ENCODE measurements at places on chromosomes 5 and 9.

DNA sequence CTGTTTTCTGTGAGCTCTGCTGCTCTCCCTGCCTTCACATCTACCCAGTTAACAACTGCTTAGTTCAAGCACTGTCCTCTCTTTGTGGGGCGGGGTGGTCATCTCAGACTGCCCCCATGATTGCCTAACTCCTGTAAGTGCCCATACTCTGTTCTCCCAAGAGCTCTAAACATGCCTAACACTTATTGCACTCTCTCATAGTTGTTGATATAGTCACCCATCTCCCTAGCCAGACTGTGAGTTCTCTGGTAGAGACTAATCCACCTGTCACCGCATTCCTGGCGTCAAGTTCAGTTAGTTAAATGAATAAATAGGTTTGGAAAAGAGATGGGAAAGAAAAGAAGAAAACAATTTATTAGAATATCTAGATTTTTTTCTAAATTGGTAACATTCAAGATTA, 18.3 kb upstream of the MUSK start:
- DNase-seq: no peak

DNA sequence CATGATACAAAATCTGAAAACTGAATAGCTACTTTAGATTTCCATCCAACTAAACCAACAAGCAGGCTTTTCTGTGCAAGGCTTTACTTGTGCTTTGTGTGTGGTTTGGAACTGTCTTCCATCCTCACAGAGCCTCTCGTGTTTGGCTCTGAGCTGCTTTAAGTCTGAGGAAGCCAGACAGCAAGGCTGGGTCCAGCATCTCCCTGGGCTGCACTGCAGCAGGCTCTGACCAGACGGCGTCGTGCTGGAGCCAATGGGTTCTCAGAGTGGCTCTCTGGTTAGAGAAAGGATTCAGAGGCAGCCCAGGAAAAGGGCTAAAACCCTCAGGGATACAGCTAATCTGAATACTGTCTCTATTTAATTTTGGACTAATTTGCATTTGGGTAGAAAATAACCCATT, 207.9 kb upstream of the EFNA5 start:
- no peak for DNase-seq

- DNase-seq: peak; percentile 39
These were observed 49.0 kb downstream of the NPR3 start for GRCh38 chr5:32760091-32760509.

DNA sequence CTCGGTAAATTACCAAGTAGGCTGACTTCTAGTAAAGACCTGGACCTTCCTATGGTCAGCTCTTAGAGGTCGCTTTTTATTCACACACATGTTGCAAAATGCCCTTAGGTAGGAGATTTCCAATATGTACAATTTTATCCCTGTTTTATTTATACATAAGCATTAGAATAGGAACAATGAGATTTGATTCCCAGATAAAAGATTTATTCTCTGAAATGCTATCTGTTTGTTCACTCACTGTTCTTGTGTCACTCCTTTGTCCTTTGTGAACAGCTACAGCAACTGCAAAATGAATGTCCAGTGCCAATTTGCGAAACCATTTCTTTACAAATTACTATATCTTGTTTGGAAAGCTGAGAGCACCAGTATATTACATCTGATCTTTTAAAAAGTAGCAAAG, 991.5 kb upstream of the TYRP1 start:
- no peak for DNase-seq

DNA sequence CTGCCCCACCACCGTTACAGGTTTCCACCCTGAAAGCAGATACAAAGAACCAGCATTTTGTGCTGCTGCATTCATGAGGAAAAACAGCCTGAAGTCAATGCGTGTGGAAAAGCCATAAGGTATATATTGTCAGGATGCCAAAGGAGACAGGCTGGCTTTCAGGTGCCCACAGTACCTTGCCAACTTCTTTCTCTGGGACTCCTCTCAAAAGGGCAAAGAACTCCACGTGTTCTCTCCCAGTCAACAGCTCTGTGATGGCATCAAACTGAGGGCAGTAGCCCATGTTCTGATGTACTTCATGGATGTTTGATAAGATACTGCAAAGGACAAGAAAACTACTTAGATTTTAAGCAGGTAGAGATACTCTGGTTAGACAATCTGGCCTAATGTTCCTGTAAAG, 24.3 kb downstream of the NIPSNAP3B start:
- no peak for DNase-seq

DNA sequence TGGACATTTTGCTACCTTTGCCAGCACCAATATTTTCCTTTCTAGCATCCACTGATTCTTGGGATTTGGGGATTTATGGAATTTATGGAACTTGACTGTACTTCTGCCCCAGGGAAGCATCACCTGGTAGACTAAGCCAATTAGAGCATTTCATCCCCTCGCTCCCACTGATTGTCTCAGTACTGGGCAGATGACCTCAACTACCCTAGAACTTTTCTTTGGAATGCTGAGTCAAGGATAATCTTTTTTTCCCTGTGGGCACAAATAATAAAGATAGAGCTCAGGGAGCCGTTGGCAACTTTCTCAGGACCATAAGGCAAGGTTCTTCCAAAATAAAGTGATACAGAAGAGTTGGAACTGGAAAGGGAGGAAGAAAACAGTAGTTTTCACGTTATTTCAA, 438.4 kb downstream of the PLK2 start:
- DNase-seq: no peak

DNA sequence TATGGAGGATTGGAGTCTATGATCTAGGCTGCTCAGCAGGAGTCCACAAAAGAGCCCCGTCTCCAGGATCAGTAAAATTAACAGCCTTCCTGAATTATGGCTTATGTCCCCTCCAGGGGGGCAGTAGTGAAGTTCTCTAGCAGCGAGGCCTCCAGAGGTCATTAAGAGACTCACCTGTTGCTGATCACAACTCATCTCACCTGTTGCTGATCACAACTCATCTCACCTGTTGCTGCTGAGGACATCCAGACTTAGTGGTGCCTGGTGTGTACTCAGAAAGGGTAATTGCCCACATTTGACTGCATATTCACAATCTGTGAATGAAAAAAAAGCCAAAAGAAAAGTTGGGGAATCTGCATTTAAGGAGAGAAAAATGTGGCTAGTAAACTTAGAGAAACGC, 129.5 kb downstream of the SMARCA2 start:
- no peak for DNase-seq

DNA sequence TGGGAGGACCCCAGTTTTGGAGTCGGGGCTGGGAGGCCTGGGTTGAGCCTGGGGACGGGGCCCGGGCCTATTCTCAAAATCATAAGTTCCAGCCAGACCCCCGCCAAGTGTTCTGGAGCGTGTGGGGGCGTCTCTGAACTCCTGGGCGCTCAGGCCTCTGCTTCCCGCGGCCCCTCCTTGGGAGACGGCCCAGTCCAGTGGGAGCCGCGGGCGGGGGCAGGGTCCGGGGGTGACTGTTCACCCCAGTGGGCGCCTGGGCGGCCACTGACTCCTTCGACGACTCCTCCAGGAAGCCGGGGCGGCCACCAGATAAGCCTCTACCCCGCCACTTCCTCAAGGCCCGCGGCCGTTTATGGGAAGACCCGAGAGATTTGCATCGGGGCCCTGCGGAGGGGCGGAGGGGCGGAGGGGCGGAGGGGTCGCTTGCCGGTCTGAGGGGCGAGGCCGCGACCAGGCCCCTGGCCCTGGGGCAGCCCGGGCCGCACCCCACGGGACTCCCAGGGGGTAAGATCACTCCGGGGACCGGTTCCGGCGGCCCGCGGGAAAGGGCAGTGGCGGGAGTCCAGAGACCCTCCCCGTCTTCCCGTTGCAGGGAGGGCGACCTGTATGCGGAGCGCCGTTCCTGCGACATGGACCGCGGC, 655 bp downstream of the TOR4A start:
- DNase-seq: no peak

- DNase-seq: no peak
These were observed 15.3 kb upstream of the ANKRD33B start for GRCh38 chr5:10548418-10549122.

- DNase-seq: no peak
These were observed 35.0 kb downstream of the CTNND2 start for GRCh38 chr5:11869203-11869602.

DNA sequence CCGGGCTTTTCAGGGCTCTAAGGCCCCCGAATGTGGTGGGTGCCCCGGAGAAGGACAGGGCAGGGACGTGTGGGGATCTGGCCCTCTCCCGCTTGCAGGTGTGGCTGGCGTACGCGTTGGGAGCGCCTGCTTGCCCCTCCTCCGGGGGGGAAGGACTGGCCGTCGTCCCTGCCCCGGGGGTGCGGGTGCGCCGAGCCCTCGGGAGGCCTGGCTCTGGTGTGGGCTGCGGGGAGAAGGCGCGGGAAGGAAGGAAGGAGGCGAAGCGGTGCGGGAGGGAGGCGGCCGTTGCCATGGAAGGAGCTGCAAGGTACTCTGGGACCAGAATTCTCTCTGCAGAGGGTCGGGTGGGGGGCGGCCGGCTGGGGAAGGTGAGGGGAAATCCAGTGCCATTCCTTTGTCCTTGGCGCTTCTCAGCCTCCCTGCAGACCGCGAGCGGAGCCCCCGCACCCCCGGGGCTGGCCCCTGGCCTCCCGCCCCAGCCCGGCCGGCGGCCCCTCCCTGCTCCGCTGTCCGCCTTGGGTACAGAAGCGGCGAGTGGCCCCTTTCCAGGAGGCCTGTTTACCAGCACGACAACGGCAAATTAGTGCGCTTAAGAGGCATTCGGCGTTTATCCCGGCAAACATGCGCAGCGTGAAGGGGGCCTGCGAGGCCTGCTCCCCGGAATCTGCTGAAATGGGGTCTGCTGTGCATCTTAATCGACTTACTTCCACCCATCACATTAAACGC, 67.1 kb upstream of the UNC5A start:
- DNase-seq: no peak

DNA sequence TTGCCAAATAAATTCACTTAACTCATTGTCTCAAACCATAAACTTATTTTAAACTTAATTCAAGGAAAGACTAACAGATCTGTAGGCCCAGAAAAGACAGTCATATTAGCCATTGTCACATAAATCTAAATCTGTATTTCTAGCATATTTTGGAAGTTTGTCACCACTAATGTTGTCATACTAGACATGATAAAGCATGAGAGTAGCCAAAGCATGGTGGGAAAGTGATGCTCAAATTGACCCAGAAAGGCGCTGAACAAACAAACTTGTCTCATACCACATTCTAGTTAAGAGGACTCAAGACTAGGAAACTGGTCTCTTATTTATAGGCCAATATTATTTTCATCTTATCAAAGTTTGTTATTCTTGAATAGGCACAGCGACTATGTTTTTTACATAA, 99.4 kb downstream of the VCAN start:
- no peak for DNase-seq

GRCh38 chr5:44603496-44604272, 205.1 kb upstream of the MRPS30 start:
- DNase-seq: no peak

- DNase-seq: no peak
These were observed 260.0 kb upstream of the ST8SIA4 start for GRCh38 chr5:101163088-101163487.

DNA sequence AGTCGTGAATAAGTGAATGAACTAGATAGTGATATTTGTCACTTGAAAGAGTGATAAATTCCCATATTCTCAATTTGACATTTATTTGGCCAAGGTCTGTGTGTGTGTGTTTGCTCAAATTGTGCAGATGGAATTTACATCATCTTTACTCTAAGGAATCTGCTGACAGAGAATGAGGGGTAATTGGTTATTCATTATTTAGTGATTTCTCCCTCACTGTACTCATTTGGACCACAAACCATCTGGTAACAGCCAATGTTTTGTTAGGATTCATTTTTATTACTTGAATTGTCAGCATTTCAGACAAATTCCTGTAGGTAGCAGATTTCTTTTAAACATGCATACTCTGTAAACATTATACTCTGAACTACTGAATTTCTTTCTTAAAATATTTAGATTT, 15.6 kb downstream of the VCAN start:
- no peak for DNase-seq

- DNase-seq: no peak
These were observed 27.7 kb upstream of the GFPT2 start for GRCh38 chr5:180380856-180381255.

DNA sequence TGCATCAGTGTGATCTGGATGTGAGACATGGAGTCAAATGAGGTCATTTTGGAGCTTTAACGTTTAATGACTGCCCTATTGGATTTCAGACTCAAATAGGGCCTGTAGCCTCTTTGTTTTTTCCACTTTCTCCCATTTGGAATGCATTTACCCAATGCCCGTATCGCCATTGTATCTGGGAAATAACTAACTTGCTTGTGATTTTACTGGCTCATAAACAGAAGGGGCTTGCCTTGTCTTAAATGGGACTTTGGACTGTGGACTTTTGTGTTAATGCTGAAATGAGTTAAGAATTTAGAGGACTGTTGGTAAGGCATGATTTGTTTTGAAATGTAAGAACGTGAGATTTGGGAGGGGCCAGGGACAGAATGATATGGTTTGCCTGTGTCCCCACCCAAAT, 494.6 kb downstream of the CHSY3 start:
- DNase-seq: no peak

DNA sequence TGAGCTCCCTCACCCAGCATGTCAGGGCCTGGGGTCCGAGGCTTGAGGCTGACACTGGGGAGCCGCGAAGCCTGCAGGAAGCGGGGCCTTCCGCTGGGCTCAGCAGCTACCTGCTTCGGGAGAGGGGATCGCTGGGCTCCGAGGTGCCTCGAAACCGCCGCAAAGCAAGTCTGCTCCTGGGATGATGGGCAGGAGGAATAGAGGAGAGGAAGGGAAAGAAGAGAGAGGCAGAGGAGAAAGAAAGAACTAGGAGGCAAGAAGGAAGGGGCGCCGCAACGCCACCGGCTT, 1.5 kb upstream of the PRDM12 start:
- no peak for DNase-seq

GRCh38 chr5:82639393-82640144, 361.4 kb upstream of the RPS23 start:
- DNase-seq: no peak

- DNase-seq: peak; percentile 68
These were observed 85.2 kb upstream of the ZBTB43 start for GRCh38 chr9:126719618-126720031.

GRCh38 chr5:171855798-171856763, 70.5 kb downstream of the SMIM23 start:
- DNase-seq: no peak

DNA sequence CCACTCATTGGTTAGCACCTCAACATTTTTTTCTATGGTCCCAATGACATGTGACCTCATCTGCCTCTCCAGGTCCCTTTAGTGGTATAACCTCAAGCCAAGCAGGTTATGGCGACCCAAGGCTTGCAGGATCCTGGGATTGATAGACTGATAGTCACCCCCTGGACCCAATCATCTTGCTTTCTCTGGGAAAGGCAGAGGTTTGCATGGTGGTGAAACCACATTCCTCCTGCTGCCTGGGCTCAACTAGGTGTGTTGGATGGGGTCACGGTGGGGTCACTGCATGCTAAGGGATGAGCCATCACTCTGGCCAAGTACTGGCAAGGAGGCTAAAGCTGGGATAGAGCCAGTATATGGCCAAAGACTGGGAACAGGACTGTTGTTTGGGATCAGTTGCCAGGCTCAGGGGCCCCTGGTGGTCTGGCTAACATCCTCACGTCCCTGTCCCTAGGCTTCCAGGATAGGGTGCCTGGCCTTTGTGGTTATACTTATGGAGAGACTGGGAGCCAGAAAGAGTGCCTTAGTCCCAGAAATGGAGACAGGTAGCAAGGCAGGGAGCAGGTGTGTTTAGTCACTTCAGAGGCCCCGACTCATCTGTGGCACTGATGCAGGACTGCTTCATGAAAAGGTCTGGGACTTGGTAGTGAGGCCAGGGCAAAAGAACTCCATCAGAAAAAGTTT, 4.6 kb upstream of the SMIM32 start:
- no peak for DNase-seq

GRCh38 chr5:150174285-150174684, 7.7 kb downstream of the CDX1 start:
- DNase-seq: no peak

All from epithelial cell of proximal tubule (primary cell).